HT-29 (cell line): ENCODE measurements at places on chromosomes 16 and 17. TPM values are rescaled to one million over a fixed set of nuclear protein-coding genes. Genes with fewer than 3 reads are reported as not detected.

The MAP3K3 gene
- 19.4 and 20.1 TPM in 2 replicates for total RNA-seq

The RNF157 gene
- 1.3 and 3.9 TPM in 2 replicates for total RNA-seq

DNA sequence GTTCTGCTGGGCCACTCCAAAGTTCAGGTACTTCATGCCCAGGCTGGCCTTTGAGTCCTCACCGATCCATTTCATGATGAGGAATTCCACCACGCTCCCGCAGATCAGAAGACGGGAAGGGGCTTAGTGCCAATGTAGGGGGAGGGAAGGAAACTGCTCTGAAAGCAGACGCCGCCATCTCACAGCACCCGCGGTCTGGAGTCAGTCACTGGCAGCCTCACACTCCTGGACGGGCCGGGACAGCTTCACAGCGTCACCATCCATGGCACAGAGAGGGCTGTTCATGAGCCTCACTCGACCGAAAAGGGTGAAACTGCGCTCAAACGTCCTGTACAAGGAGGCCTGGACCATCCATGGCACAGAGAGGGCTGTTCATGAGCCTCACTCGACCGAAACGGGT, 62.0 kb downstream of the RPH3AL start:
- no peak for DNase-seq

DNA sequence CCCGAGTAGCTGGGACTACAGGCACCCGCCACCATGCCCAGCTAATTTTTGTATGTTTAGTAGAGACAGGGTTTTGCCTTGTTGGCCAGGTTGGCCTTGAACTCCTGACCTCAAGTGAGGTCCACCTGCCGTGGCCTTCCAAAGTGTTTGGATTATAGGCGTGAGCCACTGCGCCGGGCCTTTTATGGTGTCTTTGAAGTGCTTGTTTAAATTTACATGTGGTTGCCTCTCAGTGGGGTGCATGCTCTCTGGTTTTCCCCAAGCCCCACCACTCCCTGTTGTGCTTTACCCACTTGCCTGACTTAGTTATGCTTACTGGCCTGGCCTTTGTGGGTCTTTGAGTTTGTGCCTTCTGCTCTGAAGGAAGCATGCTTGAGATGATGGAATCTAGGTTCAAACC, 132.0 kb downstream of the PRKCB start:
- DNase-seq = no peak

DNA sequence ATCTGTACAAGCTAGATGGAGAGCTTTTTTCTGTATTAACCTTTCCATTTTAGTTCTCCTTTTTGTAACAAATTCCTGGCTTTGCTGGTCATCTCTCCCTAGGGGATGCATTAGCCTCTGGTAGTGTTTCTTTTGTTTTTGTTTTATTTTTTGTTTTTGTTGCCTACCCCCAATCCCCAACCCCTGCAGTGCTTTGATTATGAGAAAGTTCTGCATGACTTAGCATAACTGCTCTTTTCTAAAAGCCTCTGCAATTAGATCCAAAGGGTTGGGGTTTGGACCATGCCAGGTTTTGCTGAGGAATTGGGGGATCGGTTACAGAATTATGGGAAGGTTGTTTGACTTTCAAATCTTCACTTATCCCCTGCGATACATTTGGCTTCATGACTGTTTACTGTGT, 98.2 kb downstream of the ADAMTS18 start:
- DNase-seq = no peak

GRCh38 chr17:74140282-74140681, 63.2 kb upstream of the RPL38 start:
- no peak for DNase-seq

DNA sequence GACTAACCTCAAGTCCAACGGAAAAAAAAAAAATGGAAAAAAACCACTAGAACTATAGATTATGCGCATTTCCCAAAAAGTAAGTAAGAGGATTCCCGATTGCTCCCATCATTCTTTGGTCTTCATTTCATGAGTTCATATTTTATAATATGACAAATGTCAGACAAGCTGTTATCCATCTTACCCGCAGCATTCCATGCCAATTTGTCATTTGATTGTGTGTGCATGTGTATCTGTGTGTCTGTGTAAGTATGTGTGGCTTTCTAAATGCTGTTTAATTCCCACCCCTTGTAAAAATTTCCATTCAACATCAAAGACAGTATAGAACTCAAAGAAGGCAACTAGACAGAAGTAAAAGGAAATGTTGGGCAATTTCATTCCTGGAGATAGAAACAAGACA, 434.1 kb downstream of the CDH11 start:
- DNase-seq = no peak

- DNase-seq = no peak
These were observed 372.7 kb upstream of the PSMD7 start for GRCh38 chr16:73923951-73924350.

DNA sequence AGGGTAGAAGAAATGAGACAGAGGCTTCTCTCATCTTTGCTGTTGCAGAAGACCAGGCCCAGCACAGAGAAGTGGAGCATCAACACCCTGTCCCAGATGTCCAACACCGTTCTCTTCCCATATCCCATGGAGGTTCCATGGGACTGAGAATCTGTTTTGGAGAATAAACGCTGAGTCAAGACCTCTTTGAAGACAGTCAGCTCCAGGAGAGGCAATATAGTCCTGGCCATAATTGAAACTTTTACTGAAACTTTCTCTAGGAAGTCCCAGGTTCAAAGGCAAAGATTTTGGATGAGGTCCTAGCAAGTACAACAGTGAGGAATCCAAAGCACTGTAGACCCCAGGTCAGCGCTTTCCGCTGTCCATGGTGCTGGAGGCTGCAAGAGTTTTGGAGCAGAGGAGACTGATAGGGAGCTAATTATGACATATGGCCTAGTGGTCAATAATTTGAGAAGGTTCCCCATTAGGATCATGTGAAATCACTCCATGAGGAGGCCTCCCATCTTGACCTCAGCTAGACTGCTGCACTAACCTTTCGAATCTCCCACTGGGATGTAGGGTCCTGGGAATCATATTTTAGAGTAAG, 36.0 kb downstream of the OSBPL7 start:
- no peak for DNase-seq

GRCh38 chr17:79948945-79949655, 86.6 kb downstream of the TBC1D16 start:
- DNase-seq = no peak
